ENCODE measurements at places on chromosomes 11 and 22. TPM values are rescaled to one million over a fixed set of nuclear protein-coding genes. Genes with fewer than 3 reads are reported as not detected.

The SLC29A2 gene
- total RNA-seq = not detected

The GRM5 gene
- 0.06 TPM for total RNA-seq

DNA sequence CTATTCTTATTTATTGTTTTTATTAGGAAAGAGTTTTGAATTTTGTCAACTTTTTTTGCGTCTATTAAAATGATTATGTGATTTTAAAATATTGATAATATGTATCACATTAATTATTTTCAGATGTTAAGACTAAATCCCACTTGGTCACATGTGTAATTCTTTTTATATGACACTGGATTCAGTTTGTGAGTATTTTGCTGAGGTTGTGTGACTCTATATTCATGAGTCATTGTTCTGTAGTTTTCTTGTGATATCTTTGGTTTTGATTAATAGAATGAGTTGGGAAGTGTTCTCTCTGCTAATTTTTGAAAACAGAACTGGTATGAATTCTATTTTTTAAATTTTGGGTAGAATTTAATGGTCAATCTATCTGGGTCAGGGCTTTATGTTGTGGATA is 317.9 kb downstream of the ETS1 start:
- no peak for DNase-seq

DNA sequence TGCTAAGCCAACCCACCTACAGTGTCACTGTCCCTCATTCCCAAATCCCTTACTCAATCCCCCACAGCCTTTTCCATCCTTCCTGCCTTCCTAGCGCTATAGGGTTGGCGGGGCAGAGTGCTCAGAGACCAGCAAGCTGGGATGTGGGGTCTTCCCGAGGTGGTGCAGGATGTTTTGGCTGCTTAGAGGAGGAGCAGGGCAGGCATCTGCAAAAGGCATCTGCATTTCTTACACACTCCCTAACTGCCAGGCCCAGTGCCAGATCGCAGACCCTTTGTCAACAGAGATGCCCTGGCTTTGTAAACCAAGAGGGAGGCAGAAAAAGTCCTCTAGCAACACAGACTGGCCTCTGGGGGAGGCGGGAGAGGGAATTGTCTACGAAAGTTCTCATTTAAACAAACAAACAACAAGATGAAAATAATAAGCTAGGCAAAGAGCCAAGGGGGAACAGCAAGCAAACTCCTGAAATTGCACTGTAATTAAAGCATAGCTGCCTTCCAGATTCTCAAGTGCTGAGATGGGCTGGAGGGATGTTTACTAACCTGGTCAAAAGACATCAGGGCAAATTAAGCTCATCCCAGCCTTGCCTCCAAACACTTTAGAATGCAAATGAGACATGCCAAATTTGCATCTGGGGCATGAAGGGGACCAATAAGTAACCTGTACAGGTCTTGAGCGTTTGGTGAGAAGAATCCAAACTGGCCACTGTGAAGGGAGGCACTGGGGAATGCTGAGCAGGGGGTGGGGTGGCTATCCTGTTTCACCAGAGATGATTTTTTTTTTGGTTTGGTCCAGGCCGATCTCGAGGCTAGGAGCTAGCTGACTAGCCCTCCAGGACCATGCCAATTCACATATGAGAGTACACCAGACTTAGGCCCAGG is 38.1 kb upstream of the ADA2 start:
- DNase-seq = no peak

DNA sequence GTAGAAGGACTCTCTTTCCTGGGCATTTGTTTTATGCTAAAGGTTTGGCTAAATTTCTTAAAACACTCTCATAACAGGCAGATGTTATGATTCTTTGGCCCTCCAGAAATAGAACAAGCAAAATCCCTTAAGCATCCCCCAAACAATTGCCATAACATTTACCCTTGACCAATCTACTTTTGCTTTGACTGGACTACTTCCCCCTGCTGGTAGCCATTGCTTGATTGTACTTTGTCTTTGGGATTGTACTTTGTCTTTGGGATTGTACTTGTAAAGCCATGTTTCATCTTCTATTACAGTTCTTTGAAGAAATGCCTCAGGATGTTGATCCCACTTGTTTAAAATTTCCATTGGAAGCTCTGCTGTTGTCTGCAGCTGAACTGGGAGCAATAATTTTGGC is 53.3 kb upstream of the GLYAT start:
- no peak for DNase-seq

- no peak for DNase-seq
Observed at GRCh38 chr11:128512474-128512996, 74.8 kb downstream of the ETS1 start.
